ENCODE measurements at places on chromosomes 3 and 15.

DNA sequence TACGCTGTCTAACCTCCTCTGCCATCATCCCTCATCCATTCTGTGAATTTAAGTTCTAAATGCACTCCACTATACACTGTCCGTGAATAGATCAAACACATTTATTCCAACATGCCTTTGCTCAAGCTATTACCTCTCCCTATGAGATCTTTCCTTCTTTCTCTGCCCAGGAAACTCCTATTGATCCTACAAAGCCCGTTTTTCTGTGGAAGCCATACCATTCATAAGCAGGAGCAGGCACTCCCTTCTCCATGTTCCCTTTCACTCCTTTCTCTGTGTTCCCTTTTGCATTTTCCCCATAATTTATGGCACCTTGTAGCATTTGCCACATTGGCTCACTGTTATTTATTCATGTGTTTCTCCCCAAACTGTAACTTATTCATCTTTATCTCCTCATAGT lies 501.6 kb downstream of the MAGI1 start:
- no peak for DNase-seq

- no peak for DNase-seq
These were observed 165.5 kb upstream of the MLF1 start for GRCh38 chr3:158405507-158405906.

DNA sequence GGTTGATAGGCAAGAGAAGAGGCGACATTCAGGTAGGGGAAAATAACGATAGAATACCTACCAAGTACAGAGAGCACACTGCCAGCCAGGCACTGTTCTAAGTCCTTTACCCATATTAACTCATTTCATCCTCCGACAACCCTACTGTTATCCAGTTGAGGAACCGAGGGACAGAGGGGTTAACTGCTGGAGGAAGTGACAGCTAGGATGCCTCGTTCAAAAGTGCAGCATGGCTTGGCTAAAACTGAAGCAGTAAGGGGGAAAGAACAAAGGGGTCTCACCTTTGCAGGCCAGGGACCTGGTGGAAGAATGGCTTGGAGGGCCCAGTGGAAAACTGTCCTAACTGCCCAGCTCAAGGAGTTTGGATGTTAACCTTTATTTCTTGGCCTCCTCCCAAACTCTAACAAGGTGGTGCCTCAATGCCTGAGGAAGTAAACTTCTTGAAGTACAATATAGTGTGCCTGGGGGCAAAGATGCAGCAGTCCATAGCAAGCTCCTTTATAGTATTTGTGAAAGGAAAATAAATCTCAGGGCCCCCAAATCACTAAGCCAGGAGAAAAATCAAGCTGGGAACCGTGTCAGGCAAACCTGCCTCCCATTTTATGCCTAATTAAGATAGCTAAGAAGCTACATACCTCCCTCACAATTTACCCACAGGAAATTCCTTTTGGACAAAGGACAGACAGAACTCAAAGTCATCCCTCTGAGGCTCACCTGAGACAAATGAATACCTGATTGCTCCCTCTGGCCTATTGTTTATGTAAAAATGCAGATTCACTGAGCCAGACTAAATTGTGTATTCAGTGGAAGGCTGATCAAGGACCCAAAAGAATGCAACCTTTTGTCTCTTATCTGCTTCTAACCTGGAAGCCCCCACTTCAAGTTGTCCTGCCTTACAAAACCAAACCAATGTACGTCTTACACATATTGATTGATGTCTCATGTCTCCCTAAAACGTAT lies 1.6 kb upstream of the ITGB5 start:
- no peak for DNase-seq

- no peak for DNase-seq
These were observed 52.8 kb downstream of the PLD1 start for GRCh38 chr3:171757361-171758034.

DNA sequence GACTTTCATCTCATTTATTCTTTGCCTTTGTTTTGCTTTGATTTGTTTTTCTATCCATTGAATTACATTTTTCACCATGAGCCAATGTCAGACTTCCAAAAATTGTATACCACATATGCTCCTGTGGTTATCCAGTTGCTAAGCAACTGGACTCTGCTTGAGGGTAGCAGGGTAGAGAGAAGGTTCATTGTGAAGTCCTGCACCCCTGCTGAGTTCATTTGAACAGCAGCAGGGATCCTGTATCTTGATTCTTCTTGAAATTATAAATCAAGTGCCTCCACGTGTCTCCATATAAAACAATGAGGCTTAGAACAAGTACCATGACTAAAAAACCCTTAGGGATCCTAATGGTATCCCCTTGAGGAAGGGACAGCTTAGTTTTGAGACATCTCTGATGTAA lies 449.3 kb downstream of the ROBO2 start:
- DNase-seq = no peak

DNA sequence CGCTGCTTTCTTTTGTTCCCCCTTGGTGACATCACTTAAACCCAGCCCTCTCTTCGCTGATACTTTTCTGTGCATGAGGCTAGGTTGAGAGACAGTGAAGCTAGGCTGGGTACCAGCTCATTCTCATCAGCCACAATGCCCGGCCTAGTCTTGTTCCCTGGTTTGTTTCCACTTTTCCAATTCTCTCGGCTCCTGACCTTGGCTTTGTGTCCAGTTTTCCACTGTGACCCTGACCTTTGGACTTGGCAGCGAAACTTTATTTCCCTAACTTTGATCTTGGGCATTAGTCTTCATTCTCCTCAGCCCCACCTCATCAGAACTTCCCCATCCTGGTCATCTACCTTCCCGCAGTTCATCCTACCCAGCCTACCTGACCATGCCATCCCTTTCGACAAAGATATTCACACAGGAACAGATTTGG lies 908 bp upstream of the ADPGK start:
- peak; percentile 52 for DNase-seq

- DNase-seq = no peak
These were observed 49.3 kb downstream of the FGD5 start for GRCh38 chr3:14867936-14868570.

DNA sequence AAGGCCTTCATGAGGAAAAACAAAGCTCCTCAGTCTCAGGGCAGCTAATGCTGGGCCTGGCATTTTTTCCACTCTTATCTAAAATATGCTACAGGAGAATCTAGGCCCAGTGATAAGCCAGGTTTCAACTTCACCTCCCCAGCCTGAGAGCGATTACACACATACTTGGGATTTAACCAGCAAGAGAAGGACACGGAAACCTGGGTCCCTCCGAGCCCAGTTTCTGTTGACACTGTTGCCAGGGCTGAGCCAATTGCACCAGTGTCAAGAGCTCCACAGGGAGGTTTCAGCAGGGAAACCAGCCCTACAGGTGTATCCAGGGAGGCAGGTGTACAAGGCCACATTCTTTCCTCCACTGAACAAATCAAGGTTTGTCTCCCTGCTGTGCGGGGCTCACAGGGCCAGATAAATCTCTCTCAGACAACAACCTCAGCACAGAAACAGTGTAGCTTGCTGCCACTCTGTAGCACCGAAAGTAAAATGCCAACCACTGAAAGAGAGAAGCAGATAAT lies 85.4 kb downstream of the MAGI1 start:
- peak; percentile 91 for DNase-seq

DNA sequence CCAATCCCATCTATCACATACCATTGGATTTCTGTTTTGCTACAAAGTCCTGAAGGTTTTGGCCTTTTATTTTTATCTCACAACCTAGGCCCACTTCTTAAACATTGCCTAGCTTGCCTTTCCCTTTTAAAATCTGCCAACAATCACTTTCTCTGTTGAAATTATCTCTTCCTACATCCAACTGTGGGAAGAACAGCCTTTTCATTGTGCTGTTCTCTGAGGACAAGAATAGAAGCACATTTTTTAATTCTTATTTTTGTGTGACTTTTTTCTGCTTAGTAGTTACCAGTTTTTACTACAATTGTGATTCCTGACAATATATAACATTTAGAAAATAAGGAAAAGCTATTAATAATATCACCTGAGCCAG lies 159.2 kb downstream of the CNTN6 start:
- no peak for DNase-seq

GRCh38 chr3:33114622-33115023 lies 809 bp downstream of the CRTAP start:
- no peak for DNase-seq

- peak; percentile 48 for DNase-seq
These were observed 67.8 kb downstream of the NSUN3 start for GRCh38 chr3:94130690-94131089.

DNA sequence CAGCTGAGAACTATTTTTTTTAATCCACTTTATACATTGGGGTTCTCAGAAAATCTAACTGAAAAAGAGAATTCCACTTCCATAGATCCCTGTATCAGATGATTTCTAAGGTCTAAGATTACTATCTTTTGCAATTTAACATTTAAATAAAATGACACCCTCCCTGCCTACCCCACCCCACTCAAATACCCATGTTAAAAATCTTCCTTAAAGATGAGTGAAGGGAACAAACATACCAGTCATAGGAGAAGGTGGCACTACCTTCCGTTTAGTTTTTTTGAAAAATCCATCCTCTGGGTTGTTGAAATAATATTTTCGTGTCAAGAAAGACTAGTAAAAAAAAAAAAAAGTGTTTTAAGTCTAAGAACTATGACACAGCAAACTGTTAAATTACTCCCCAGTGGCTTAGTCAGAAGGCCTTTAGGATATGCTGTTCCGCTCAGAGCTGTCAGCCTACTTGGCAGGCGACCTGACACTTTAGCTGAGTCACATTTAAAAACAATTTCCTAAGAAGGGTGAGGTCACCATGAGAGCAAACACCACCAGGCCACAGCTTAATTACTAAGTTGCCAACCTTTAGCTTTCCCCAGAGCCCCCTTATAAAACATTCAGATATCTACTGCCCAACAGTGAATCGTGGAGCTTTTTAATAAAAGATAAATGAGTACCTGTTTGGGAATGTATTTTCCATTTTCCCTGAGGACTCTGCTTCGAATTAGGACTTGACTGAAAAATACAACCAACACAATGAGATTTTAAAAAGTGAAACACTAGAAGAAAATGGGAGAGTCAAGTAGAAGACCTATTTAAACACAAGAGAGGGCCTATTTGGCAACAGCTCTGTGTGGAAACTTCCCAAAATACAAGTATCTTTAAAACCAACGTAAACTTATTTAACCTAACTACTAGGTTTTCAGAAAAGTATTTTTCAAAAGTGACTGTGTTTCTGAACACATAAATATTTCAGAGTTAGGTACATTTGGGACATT lies 9.6 kb downstream of the EMC3 start:
- peak; percentile 78 for DNase-seq

- no peak for DNase-seq
These were observed 171.2 kb upstream of the WNT5A start for GRCh38 chr3:55658270-55658669.

- DNase-seq = no peak
These were observed 38.4 kb downstream of the AGTR1 start for GRCh38 chr3:148736086-148736485.

DNA sequence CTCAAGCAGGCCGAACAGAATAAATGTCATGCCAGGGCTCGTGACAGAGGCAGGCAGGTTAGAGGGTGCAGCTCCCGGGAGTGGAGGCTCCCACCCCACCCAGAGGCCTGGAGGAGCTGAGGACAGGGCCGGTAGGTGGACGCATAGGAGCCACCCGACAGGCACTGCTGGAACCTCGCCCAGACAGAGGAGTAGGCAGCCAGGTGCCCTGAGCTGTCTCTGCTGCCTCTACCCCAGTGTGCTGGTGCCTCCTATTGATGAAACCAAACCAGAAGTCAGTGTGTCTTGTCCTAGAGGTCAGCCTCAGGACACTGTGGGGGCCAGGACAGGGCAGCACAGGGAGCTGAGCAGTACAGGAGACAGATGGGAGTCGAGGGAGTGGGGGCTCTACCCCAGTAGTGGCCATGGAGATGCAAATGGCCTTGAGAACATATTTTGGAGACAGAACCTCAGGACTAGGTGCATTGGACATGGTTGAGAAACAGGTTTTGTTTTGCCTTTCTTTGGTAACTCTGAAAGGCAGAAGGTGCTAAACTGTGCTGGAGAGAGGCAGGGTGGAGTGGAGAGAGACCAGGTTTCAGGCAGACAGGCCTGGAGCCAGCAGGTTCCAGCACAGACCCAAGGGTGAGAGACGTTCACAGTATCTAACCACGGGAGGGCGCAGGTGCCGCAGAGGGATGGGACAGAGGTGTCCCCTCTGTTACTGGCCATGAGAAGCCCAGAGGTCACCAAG lies 15.4 kb upstream of the KLF15 start:
- DNase-seq = peak; percentile 87

GRCh38 chr3:164418414-164418813 lies 659.9 kb downstream of the SI start:
- no peak for DNase-seq

GRCh38 chr3:86771741-86772512 lies 219.0 kb downstream of the VGLL3 start:
- no peak for DNase-seq

DNA sequence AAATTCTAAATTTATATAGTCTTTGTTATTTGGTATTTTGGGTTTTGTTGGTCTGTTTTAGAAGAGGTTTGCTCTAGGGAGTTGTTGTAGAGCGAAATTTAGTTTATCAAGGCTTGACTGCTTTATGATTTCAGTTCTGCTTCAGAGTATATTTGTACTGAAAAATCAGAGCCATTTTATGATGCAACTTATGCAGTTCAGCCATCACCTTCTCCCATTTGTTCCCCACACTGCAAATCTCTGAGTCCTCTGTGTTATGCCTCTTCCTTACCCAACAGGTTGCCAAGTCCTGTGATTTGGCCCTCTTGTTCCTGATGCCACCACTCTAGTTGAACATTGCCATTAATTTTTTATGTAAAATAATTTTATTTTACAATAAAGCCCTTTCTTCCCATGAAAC lies 140.4 kb downstream of the ZNF609 start:
- DNase-seq = no peak

DNA sequence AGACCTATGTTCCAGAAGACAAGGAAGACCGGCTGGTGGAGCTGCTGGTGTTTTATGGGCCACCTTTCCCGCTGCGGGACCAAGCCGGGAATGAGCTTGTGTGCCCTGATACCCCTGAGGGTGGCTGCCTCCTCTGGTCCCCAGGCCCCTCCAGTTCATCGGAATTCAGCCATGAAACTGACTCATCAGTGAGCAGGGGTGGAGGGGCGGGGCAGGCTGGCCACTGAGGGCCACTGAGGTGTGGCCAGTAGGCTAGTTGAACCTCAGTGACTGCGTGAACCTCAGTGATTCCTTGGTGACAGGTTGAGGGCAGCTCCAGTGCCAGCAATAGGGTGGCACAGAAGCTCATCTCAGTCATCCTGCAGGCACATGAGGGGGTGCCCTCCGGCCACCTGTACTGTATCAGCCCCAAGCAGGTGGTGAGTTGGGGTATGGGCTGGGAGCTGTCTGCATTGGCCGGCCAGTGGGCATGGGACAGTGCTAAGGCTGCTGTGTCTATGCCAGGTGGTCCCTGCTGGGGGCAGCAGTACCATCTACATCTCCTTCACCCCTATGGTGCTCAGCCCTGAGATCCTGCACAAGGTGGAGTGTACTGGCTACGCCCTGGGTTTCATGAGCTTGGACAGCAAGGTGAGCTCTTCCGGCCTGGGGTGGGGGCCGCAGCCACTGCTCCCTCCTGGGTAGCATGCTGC lies 20.3 kb downstream of the ACAA1 start:
- peak; percentile 64 for DNase-seq
